ENCODE measurements at places on chromosomes 6 and 20.

DNA sequence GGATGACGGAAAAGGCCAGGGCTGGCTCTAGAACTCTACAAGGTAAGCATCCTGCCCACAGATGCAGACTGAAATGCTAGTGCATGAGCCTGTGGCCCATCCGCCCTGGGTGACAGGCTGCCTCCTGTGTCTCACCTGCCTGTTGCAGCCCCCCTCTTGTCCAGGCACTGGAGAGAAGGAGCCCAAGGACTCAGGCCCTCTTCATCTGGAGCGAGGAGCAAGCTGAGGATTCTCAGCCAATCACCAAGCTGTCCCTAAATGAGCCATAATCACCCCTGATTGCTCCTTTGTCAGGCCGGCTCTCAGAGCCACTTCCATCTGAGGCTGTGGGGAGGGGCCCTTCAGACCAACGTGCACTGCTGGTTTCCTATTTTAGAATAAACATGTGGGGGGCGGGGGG is 10.0 kb upstream of the SLC32A1 start:
- no peak for DNase-seq

DNA sequence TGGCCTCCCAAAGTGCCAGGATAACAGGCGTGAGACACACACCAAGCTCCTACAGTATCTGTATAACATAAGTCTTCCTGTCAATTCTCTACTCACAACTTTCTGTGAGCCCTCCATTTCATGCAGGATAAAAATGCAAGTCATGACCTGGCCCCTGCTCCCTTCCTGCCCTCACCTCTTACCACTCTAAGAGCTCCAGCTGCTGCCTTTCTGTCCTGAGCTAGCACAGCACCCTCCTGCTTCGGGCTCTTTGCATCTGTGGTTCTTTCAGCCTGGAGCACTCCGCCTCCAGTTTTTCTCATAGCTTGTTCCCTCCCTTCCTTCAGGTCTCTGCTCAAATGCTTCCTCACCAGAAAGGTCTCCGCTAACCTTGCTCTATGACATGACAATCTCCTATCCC is 23.7 kb upstream of the TRPC4AP start:
- DNase-seq: no peak

GRCh38 chr6:140253096-140253495 is 878.6 kb upstream of the CITED2 start:
- DNase-seq: no peak

DNA sequence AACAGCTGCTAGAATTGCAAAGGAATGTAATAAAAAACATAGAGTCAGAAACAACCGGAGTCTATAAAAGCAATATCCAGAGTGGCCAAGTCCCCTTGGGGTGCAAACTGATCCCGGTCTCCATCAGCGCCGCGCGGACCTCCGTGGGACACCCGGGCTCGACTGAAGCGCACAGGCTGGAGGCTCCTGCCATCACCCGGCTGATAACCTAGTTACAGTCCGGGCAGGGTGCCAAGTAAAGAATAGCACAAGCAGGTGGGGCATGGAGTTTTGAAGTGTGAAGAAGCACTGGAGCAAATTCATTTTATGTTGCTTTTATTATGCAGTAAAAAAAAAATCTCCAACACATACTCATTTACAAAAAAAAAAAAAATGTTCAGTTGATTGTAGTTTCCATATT is 205.1 kb upstream of the GMDS start:
- DNase-seq: no peak

GRCh38 chr20:33311996-33312395 is 29.0 kb downstream of the BPIFB1 start:
- no peak for DNase-seq

DNA sequence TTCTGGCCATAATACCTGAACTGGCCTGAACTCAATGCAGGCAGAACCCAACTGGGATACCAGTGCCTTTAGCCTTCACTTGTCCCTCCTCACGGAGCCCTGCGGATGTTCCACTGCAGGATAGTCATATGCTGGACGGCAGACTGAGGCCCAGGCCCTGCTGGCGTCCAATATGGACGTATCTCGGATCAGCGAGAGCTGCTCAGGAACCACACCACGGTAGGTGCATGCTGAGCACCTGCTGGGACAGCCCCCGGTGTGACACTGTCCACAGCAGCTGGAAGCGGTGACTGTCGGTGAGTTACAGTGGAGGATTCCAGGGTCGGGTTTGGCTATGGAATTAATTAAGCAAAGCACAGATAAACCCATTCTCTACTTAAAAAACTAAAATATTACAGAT is 48.7 kb downstream of the PSMG4 start:
- no peak for DNase-seq

DNA sequence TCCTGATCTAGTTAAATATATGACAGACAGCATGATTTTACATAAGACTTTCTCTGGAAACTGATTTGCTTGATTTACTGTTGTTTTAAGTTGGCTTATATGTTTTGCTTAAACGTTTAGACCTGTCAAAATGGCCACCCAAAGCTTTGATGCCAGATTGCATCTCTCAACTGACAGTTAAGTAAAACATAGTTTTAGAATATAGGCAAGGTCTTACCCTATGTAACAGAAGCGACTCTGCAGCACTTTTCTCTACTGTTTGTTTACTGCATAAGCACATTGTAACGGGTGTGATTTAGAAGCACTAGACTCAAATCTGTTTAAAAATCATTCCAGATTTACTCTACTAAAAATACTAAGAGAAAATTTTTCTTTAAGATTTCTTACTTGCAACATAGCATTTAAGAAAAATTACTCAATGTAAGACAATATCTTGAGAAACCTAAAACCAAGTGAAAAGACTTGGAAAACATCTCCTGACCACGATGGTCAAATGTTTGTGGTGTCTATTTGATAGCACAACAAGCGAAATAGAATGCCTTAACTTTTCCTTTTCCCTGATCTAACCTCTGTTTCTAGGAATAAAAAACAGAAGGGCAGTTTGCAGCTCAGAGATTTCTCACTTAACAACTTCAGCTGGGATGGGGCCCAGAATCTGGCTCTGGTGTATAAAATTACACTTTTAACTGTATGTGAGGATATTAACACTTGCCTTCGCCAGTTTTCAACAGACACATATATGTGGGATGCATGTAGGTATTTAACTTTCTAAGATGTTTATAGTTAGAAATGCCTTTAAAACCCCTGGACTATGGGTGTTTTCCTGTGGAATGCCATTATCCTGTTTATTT is 47.4 kb downstream of the AIG1 start:
- peak; percentile 17 for DNase-seq

GRCh38 chr20:1905693-1906092 is 10.5 kb downstream of the SIRPA start:
- no peak for DNase-seq

- DNase-seq: no peak
Observed at GRCh38 chr20:58059260-58059544, 169.3 kb downstream of the ANKRD60 start.

Data from renal pelvis (tissue), 12 donors.